PC-3 (cell line): ENCODE measurements at places on chromosomes 12 and 14. TPM values are rescaled to one million over a fixed set of nuclear protein-coding genes. Genes with fewer than 3 reads are reported as not detected.

GRCh38 chr12:55330446-55330845 is at the start of gene OR6C3:
OR6C3 (plus strand) TSS chr12:55330746; CDS start chr12:55331701, 955 bp downstream.
- peaks cover 38% of the 10 kb centered on the region for H3K27me3 ChIP-seq
- no peaks in the 10 kb centered on the region for H3K36me3 ChIP-seq
- no peak within 1 kb of the TSS for H3K4me3 ChIP-seq
- H3K27ac ChIP-seq: no peak within 1 kb of the TSS
- no peak for DNase-seq
- H3K4me1 ChIP-seq: no peaks in the 10 kb centered on the region

Gene TCL1B
- not detected in 2 replicates for total RNA-seq

Gene ENO2
- 30.2 and 35.2 TPM in 2 replicates for total RNA-seq

DNA sequence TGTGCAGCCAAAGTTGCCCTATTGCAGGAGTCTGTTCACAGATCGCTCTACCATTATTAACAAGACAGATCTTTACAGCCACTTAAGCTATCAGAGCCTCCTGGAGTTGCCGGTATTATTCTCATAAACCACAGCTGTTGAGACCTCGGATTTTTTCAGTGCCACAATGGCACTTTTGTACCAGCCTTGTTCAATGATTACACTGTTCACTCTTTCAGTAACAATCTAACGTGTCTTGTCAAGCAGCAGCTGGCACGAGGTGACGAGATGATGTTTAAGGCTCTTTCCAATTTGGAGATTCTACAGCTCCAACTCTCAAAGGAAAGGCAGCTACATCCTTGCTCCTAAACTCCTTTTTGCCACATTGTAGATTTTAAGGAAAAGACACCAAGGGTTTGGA is 30.7 kb downstream of the LRIG3 start:
- peaks cover 13% of the 10 kb centered on the region for H3K4me1 ChIP-seq
- H3K4me3 ChIP-seq: no peak overlapping the region
- no peak overlapping the region for H3K27ac ChIP-seq
- no peaks in the 10 kb centered on the region for H3K27me3 ChIP-seq

Gene BMP4
- 8.7 and 16.5 TPM in 2 replicates for total RNA-seq
